Posterior cingulate gyrus (tissue), 11 donors: ENCODE measurements at places on chromosomes 7 and 10.

- DNase-seq = no peak
These were observed 121.3 kb downstream of the AGMO start for GRCh38 chr7:15440482-15440881.

GRCh38 chr7:144388950-144389349 lies 14.5 kb downstream of the NOBOX start:
- DNase-seq = no peak

DNA sequence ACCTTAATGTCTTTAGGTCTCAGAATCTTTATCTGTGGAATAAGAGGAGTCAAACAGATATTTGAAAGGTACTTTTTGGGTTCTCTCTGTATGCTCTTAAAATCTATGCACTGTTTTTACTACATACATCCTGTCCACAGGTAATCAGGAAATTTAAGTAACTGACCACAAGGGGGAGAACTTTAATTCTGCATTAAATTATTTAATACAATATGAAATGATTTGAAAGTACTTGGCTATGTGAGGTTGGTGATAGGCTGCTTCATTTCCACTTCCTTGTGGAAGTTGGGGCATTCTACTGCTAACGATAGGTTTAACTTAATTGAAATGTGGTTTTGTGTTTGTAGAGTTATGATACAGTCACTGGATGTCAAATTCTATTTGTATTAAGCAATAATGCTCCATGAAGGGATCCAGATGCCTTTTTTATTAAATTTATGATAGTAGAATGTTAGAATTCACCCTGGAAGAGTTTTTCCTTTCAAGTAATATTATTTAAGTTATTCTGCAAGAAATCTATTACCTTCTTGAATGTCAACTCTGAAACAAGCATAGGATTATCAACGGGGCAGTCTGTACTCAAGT lies 6.0 kb downstream of the TEX47 start:
- no peak for DNase-seq

- no peak for DNase-seq
These were observed 56.2 kb downstream of the CRPPA start for GRCh38 chr7:16365177-16365576.

GRCh38 chr7:101159696-101160674 lies 5.4 kb downstream of the VGF start:
- DNase-seq = no peak

GRCh38 chr10:87713707-87714106 lies 54.0 kb downstream of the PAPSS2 start:
- DNase-seq = no peak

DNA sequence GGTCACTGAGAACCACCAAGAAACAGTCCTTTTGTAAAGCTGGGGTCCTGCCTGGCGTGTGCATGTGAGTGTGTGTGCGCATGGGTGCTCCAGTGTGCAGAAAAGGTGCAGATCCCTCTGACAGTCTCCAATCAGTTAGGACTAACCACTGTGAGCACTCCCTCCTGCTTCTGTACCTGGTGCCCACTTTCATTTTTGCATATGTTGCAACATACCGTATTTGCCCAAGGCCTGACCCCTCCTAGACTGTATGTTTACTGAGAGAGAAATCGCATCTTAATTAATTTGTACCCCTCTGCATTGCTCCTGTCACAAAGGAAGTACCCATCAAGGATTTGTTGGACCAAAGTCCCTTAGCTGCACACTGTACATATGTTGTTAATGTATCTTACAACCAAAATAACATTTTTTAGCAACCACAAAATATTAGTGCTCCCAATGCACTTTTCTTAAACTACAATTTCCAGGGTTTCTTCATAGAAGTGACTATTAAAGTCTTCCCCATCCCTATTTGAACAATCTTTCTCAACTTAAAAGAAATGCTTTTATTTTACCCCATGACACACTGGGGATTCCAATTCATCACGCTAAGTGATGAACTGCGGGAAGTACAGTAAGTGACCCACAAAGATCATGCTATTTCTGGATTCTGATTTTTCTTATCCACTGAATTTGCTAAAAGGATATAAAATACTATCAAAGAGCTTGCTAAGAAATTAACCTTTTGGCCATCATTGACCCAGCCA lies 16.6 kb downstream of the PAXIP1 start:
- DNase-seq = no peak

GRCh38 chr10:20582041-20582440 lies 315.1 kb downstream of the NEBL start:
- DNase-seq = no peak

GRCh38 chr10:75233444-75234016 lies 2.2 kb downstream of the COMTD1 start:
- DNase-seq = peak; percentile 14

- DNase-seq = peak; percentile 46
These were observed 10.2 kb downstream of the CCDC6 start for GRCh38 chr10:59896191-59896590.

GRCh38 chr10:127337801-127338200 lies 141.4 kb upstream of the INSYN2A start:
- no peak for DNase-seq

DNA sequence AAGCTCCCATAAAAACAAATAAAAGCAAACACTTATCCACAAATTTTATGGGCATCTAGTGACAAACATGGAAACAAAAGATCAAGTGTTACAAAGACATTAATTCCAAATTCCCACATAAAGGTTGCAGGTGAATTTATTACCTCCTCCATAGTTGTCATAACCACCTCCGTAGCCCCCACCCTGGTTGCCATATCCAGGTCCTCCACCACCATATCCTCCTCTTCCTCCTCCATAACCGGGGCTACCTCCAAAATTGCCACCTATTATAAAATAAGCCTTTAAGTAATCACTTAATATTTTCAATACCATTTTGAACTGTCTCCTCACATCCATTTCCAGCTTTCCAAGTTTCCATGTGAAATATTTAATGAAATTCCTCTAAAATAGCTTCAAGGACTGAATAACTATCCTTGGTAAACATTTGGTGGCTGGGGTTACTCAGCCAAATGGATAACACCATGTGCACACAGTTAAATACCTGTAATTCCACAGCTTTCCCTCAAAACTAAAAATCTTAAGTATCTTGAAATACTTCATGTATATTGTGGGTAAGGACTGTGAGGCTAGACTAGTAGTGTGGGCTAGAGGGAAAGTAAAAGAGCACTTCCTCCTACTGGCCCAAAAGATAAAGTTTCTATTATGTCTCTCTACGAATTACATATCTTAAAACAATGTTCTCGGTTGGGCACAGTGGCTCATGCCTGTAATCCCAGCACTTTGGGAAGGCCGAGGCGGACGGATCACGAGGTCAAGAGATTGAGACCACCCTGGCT lies 6.9 kb downstream of the HNRNPA2B1 start:
- no peak for DNase-seq

GRCh38 chr10:4546500-4546899 lies 279.5 kb upstream of the AKR1E2 start:
- DNase-seq = no peak

DNA sequence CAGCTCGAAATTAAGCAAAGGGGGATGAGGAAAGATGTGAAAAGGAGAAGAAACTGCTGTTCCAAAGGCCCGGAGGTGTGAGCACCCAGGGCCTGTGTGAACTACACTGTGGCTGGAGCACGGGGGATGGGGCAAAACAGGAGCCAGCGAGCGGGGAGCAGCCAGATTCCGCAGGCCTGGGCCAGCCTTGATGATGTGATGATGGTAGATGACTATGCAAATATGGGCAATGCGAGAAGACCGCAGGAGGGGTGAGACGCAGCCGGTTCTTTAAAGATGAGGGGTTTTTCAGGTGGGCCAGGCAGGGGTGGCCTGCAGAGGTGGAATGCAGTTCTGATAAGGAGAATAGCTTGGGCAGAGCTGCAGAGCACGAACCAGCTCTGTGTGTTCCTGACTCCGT lies 61.5 kb downstream of the LANCL2 start:
- DNase-seq = no peak

- DNase-seq = no peak
These were observed 897.3 kb downstream of the PCDH15 start for GRCh38 chr10:53903756-53904155.

DNA sequence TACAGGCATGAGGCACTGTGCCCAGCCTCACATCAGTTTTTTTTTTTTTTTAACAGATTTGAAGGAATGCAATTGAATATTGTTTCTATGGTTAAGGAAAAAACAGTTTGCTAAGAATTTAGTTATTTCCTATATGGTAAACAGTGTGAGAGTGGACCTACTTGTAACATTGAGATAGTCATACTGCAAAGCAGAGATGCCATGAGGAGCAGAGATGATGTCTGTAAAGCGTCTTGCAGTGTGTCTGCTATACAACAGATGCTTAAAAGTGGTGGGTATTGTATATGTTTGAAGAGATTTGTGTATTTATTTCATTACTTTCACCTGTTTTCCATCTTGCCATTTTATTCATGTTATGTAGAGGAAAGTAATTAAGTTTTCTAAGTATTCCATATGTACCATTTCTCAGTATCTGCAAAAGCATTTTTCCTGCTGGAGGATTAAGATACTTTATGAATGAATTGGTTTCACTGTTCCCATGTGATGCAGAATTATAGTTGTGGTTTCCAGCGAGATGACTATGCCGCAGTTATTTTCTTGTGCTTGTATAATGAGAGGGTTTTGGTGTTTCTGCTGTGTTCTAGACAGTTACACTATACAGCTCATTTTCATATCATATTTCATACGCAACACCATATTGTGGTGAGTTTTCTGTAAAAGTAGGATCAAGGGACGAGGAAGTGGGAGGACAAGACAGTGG lies 26.6 kb downstream of the TET1 start:
- no peak for DNase-seq

- no peak for DNase-seq
These were observed 265.9 kb downstream of the GLRX3 start for GRCh38 chr10:130401860-130402765.

DNA sequence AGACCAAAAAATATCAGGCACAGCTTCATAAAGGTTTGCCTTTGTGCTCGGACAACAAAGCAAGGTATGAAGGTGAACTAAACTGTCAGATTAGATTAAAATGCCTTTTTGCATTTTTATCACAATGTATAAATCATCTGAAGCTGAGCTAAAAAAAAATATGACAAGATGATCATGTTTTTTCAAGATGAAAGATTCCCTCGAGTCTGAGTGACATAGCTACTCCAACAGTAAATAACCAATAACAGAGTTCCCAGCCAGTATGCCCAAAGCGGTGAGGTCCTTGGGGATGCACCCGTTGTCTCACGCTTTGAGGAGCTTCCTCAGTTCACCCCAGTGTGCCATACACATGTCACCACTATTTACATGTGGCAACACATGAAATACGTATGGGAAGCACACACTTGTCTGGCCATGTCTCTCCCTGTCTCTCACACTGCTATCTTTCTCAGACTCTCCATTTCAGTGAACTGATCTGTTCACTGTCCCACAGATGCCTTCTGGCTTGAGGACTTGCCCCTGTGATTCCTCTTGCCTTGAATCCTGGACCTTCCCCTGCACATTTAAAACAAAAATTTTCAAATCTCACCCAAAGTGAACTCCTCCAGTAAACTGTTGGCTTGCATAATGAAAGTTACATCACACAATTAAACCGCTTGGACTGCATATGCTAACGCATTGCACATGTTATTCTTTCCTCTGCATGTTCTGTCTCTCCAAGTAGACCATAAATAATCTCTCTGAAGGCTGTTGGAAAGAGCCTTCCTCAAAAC lies 2.6 kb upstream of the PIK3CG start:
- DNase-seq = no peak

- DNase-seq = no peak
These were observed 84.8 kb downstream of the ELMO1 start for GRCh38 chr7:37363536-37364491.

GRCh38 chr10:11243425-11244222 lies 226.0 kb downstream of the CELF2 start:
- DNase-seq = no peak

- DNase-seq = no peak
These were observed 96.8 kb upstream of the AGR3 start for GRCh38 chr7:16978358-16979244.

DNA sequence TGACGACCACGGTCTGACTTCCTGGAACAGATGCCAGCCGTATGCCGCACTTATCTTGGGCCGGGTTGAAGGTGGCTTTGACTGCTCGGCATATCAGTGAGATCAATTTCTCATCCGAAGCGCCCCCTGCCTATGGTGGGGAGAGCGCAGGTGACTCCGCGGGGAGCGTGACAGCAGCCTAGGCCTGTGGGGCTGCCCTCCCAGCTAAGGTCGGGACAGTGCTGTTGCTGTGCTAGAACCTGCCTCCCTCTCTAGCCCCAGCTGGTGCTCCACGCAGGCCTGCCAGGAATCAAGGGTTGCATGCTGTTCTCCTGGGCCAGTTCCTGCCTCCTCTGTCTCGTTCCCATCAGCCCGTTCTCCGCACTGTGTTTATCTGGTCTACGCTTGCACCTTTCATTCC lies 49.8 kb downstream of the PODXL start:
- no peak for DNase-seq

GRCh38 chr7:3560495-3560894 lies 259.4 kb downstream of the SDK1 start:
- DNase-seq = no peak

GRCh38 chr10:72419241-72419640 lies 64.5 kb upstream of the DNAJB12 start:
- DNase-seq = no peak

DNA sequence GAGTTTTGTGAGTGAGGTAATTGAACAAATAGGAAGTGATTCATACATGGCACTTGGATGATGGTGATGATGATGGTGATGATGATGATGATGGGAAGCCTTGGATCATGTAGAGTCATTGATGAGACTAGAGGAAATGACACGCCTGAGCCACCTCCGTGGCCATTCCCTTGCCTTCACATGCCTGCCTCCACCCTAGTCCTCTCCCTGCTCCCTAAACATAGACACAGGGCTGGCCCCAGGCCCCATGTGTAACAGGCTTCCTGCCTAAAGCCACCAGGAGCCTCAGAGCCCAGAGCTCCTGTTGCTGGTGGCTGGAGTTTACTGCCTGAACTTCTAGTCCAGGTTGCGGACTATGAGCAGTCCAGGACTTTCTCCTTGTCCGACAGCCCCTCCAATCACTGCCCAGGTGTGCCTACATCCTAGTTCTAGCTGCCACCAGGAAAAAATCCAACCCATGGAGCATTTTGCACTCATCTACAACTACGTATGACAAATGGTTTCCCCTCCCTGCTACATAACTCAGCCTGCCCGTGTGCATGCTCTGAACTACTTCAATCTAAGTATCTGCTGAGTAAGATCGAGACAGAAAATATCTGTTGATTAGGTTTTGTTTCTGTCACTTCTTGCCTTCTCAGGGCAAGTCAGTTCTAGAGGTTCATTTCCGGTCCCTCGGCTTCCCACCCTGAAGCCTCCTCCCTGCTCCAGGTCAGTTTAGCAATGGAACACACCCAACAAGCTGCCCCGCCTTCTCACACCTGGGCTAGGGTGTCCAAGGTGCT lies 35.5 kb upstream of the KDM7A start:
- no peak for DNase-seq

- no peak for DNase-seq
These were observed 126.4 kb upstream of the DKK1 start for GRCh38 chr10:52187521-52188258.

DNA sequence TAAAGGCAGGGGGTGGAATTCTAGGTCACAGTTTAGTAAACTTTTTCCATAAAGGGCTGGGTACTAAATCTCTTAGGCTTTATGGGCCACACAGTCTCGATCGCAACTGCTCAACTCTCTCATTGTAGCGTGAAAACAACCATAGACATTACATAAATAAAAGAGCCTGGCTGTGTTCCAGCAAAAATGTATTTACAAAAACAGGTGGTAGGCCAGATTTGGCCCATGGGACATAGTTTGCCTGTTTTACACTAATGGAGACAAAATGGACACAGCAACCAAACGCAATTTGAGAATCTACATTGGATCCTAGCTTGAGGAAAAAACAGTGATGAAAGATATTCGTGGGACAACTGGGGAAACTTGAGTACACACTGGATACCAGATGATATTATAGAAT lies 23.2 kb upstream of the MALSU1 start:
- DNase-seq = no peak
